ENCODE measurements at places on chromosomes 2 and 18. TPM values are rescaled to one million over a fixed set of nuclear protein-coding genes. Genes with fewer than 3 reads are reported as not detected.
A peak's percentile ranks its signal among the peaks of the same experiment; 100 is the strongest.

GRCh38 chr18:75115514-75115913 is 93.4 kb downstream of the PTGR3 start:
- no peak for DNase-seq

GRCh38 chr2:45897842-45898241 is 246.4 kb downstream of the PRKCE start:
- DNase-seq = no peak

The IL1RN gene
- total RNA-seq = 0.31 TPM

DNA sequence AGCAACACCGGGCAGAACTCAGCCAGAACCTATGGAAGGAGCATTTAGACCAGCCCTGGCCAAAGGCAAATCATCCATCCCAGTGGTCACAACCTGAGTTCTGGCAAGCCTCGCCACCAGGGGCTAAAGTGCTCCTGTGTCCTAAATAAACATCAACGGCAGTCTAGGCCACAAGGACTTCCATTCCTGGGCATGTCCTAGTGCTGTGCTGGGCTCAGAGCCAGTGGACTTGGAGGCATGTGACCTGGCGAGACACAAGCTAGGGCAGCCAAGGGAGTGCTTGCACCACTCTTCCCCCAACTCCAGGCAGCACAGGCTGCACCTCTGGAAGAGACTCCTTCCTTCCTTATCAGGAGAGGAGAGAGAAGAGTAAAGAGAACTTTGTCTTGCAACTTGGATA is 69.0 kb downstream of the ST6GAL2 start:
- no peak for DNase-seq

GRCh38 chr2:202450785-202451184 is 74.7 kb downstream of the BMPR2 start:
- DNase-seq = no peak

The C2orf42 gene
- 23.0 TPM for total RNA-seq

- DNase-seq = peak; percentile 62
Measured at GRCh38 chr2:241772063-241772499, 4.5 kb upstream of the GAL3ST2 start.

The TMEM17 gene
- not detected for total RNA-seq

The CXCR1 gene
- total RNA-seq = 0.53 TPM

The RAX gene
- total RNA-seq = not detected

DNA sequence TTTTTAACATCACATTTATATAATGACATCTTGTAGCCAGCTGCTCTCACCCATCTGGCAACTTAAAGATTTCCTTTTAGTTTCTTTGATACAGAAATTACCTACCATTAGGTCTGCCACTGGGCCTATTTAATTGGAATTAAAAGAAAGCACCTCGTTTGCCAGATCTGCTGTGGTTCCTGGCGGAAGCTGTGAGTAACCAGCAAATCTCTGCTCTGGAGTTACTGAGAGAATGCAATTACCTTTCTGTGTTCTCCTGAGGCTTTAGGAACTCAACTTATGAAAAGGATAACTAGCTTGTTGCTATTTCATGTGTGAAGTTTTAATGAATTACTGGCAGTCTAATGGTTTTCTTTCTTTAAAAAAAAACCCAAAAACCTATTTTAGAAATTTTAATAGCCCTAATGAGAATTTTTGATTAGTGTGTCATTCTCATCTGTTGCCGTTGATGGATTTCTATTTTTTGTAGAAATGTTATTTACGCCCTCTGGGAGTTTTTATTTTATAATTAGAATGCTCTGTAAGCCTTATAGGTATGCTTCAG is 69.7 kb upstream of the LYPD6B start:
- DNase-seq = no peak

DNA sequence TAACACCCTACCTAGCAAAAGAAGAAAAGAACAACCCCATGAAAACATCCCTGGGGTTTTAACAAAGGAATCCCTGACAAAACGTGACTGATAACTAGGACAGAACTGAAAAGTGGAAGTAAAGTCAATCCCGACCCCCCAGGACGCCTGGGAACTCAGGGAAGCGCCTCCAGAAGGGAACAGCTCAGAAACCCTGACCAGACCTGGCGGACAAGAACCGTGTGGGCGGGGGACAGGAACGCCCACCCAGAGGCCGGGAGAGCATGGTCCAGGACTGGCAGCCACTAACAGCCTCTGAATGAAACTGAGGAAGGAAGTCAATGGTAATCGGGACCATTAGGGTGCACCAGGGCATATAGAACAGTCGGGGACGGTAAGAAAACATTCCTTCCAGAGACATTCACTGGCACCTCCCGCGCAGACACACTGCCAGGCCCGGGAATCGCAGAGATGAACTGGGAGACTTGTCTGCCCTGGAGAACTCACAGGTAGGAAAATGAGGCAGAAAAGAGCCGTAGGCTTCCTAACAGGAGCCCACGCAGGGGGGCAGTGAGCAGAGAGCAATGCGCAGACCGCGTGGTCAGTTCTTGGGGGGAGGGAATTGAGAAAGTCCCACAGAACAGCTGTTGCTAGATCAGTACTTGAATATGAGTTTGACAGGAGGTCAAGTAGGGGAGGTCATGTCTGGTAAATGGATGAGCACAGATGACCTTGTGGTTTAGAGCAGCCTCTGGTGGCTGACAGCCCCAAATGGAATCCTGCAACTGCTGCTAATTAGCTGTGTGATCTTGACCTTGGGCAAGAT is 1.3 kb upstream of the TBC1D8 start:
- DNase-seq = peak; percentile 26

DNA sequence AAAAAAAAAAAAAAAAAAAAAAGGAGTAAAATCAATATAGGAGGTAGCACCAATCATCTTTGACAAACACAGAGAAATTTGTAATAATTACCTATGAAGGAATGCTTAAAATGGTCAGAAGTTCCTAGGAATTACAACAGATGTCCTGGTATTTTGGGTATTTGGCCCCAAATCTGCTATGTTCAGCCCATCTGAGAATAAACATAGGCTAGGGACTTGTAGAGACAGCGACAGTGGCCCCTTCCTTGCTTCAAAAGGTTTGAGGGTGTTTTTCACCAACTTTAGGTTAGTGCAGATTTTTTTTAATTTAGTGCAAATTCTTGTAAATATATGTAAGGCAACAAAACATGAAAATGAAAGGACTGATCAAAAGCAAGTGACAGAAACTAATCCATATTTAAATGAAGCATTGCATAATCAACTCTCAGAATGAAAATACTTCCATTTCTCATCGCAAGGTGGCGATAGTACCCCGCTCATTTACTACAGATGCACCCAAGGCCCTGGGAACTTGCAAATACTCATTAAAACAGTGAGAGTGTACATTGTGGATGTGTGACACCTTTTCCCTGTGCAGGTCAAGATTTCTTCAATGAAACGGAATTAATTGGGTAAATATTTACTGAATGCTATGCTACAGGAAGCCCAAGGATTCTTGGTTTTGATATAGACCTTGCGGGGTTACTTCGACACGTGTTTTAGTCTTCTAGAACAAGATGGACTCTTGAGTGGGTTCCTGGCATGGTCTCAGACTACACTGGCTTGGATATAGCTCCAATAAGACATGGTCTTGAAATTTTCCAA is 44.6 kb downstream of the FAM124B start:
- DNase-seq = peak; percentile 71

DNA sequence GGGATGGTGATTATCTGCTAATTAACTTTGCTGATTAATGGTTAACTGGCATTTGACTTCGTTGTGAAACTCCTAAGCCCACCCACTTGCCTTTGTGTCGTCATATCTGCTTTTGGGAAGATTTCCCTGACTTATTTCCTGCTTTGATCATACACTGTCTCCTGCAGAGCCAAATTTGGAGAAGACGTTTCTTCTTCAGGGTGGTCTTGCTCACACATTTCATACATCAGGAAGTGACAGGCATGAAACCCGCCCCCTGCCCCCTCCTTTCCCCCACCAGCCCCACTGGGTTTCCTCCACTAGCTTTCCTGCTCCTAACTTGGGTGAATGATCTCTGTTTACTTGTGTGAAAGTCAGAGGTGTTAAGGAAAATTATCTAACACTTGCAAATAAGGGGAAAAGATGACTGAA is 300.1 kb downstream of the TSN start:
- no peak for DNase-seq

DNA sequence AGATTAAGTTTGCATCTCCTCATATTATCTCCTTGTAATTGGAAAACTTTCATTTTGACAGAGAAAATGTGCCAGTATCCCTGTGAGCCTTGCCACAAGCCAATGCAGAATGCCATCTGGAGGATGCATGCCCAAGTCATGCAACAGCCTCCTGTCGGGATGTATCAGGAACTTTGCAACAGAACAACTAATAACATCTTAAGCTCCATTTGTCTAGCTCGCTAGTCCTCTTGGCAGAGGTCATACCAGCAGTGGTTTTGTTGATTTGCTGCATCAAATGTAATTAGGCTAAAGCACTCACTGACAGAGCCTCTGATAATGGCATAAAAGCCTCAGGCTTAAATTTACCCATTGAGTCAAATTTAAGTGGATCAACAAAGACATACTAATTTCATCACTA is 125.8 kb downstream of the UBE2E3 start:
- no peak for DNase-seq

The SIX3 gene
- 0.10 TPM for total RNA-seq

DNA sequence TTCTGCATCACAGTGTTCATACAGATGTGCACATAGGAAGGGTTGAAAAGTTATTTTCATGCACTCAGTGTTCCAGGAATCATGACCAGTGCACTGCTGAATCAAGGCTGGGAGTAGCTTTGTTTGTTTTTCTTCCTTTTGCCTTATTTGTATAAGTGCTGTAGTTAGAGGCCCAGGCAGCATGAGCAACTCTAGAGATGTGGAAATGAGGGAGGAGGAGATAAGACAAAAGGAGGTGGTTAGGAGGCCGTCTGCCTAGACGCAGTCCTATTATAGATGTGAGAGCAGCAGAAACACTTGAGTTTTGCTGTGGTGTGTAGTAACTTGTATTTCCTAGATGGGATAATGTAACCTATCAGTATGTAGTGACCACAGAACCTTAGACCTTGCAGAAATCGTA is 264.3 kb upstream of the RASGRP3 start:
- no peak for DNase-seq

GRCh38 chr2:230872968-230873660 is 8.4 kb downstream of the ITM2C start:
- DNase-seq = no peak

GRCh38 chr2:43305012-43305411 is 78.6 kb upstream of the ZFP36L2 start:
- no peak for DNase-seq

The RBBP8 gene
- total RNA-seq = 72.1 TPM

DNA sequence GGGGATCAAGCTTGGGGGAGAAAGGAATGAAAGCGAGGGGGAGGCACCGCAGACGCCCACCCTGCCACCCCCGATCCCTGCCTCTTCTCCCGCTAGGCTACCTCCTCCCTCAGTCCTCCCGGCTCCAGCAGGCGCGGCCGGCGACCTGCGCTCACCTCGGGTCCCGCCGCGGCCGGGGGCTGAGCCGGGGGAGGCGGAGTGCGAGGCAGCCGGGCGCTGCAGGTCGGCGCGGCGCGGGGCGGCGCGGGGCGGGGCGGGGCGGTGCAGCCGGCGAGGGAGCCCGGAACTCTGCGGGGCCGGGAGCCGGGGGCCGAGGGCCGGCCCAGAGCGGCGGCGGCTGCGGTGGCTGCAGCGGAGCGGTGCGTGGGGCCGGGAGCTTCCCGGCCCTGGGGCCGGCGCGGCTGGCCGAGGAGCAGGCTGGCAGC is 477 bp downstream of the ACVR1 start:
- DNase-seq = peak; percentile 61

Measured in activated CD8-positive, alpha-beta T cell treated with anti-CD3 and anti-CD28 coated beads, Interleukin-2, amount 10 ng/mL, durations not matched to agents 7 days and 5 days (primary cell).